ENCODE measurements at places on chromosomes 7 and 10.

- no peak for DNase-seq
Observed at GRCh38 chr7:73606801-73607691, 17.3 kb downstream of the MLXIPL start.

DNA sequence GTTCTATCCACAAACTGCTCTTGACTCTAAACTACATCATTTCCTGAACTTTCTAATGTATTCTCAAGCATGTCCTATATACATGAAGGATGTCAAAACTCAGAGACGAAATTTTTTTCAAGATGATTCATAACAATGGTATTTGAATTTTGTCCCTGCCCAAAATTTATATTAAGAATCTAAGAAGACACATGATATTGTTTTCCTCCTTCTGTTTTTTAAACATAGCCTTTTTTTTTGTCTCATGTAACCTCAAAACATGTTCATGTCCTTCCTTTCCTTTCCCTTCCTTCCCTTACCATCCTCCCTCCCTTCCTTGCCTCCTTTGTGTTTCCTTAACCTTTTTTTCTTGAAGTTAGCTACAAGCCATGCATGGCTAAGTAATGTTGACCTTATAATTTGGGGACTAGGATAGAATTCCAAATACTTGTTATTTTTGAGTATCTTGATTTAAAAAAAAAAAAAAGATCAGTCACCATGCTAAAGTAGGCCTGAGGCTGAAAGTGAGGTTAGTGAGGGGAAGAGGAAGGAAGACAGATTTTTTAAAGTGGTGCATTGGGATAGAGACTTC, 163.0 kb downstream of the SUGCT start:
- DNase-seq = no peak

DNA sequence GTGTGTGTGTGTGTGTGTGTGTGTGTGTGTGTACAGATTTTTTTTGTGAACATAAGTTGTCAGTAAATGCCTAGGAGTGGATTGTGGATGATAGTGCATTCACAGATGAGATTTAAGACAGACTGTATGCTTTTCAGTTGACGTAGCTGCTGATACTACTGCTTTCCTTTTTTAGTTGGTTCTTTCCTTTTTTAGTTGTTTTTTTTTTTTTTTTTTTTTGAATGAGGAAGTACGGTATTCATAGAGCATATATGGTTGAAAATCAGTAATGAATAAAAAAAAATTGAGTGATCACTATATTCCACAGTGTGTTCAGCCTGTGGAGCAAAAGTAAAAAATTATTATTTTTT, 80.5 kb downstream of the RBM33 start:
- DNase-seq = no peak

DNA sequence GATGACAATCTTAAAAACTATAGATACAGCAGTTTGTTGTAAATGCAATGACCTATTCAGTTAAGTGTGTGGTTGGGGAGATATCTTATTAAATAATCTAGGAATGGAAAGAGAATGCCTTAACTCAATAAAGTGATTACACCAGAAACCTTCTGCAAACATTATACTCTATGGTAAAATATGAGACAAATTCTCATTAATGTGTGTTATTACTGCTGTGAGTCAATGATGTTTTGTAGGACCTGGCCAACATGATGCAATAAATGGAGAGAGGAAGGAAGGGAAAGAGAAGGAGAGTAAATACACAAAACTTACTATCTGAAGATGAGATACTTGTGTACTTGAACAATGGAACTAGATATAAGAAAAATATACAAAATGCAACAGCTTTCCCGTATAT, 25.1 kb downstream of the MKX start:
- DNase-seq = no peak

DNA sequence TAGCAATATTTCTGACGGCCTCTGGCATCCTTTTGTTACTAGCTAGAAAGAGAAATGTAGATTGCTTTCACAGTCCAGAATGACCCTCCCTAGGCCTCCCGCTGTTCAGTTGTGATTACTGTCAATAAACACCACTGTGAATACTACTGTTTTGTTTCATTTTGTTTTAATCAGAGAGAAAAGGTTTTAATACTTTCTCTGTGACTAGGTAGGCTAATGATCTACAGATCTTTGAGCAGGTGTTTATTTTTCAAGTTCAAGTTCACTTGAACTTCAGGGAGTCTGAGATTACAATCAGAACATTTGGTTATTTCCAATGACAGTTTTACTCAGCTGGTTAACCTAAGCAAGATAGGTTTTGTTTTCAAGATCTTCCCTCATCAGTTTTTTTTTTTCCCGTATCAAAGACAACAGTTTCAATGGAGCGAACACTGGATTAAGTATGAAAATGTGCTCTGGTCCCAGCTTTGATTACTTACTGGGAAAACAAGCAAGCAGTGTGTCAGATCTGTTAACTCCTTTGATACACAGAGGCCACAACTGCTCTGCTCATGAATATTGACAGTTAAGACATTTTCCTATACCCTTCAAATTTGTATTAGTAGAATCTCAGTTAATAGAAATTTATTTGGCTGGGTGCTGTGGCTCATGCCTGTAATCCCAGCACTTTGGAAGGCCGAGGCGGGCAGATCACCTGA, 34.8 kb downstream of the VKORC1L1 start:
- no peak for DNase-seq

DNA sequence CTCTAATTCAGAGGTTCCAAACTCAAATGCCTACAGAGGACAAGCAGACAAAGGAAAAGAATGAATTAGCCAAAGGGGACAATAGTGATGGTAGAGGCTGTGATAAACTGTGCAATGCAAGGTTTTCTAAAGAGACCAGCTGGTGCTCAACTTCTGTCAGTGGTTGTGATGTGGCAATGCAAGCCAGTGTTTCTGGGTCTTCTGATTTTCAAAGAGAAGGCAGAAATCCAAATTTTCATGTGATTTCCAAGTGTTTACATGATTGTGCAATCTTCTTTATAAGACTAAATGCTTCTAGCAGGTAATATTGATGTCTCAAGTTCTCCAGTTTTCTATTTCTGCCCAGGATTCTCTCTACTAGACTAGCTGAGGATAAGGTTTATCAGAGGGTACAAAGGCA, 135.9 kb downstream of the PCDH15 start:
- no peak for DNase-seq

All from C1 segment of cervical spinal cord (tissue), 14 donors.